ENCODE measurements at places on chromosomes 12 and 14. TPM values are rescaled to one million over a fixed set of nuclear protein-coding genes. Genes with fewer than 3 reads are reported as not detected.

Gene BDKRB1
- total RNA-seq, result 0.38 TPM

Gene TAC3
- 0.93 TPM for total RNA-seq

Gene CCDC38
- 0.27 TPM for total RNA-seq

Gene FGF23
- 0.27 TPM for total RNA-seq

Gene CCDC177
- total RNA-seq, result 3.7 TPM

Gene KCNJ8
- total RNA-seq, result 25.4 TPM

Gene EGLN3
- total RNA-seq, result 31.7 TPM

Gene ADCY4
- total RNA-seq, result 13.0 TPM

Gene SLC6A13
- total RNA-seq, result 37.5 TPM

All from camera-type eye (tissue), 1 donor.